Naive B cell (primary cell): ENCODE measurements at places on chromosomes 2 and 18.
A peak's percentile ranks its signal among the peaks of the same experiment; 100 is the strongest.

GRCh38 chr2:150204451-150204850 is 283.0 kb downstream of the RND3 start:
- DNase-seq: no peak

- DNase-seq: no peak
Measured at GRCh38 chr2:137287913-137288639, 522.7 kb downstream of the THSD7B start.

GRCh38 chr2:10378189-10378588 is 69.9 kb downstream of the ODC1 start:
- DNase-seq: peak; percentile 84

GRCh38 chr2:21165350-21165749 is 41.6 kb downstream of the TDRD15 start:
- DNase-seq: no peak

GRCh38 chr18:13447621-13448334 is 229.2 kb downstream of the LDLRAD4 start:
- no peak for DNase-seq
